Mucosa of gallbladder (tissue), 1 donor: ENCODE measurements at places on chromosomes 16 and 17. TPM values are rescaled to one million over a fixed set of nuclear protein-coding genes. Genes with fewer than 3 reads are reported as not detected.
A peak's percentile ranks its signal among the peaks of the same experiment; 100 is the strongest.

The KIFC3 gene
- 39.3 TPM for total RNA-seq

The FN3K gene
- total RNA-seq: 46.8 TPM

The SGCA gene
- 23.5 TPM for total RNA-seq

GRCh38 chr16:73955702-73956101, 340.9 kb upstream of the PSMD7 start:
- DNase-seq: no peak

- DNase-seq: peak; percentile 14
Measured at GRCh38 chr17:2222901-2223616, 80.5 kb downstream of the SMG6 start.
